ENCODE measurements at places on chromosomes 2 and 18.
A peak's percentile ranks its signal among the peaks of the same experiment; 100 is the strongest.

DNA sequence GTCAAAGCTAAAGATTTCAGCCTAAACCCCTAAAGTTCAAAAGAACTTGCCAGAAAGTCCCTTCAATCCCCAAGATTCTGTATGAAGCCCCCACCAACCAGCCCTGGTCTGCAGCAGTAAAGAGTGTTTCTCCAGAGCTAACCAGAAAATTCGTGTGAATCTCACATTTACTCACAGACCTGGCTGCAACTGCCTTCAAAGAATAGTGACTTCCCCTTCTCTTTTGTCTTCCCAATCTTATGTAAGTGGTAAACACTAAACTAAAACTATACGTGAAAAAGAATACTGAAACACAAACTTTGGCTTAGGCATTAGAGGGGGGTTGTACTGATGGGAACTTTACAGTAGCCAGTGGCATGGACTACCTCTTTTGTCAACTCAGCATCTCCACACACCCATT is 50.6 kb upstream of the SETBP1 start:
- no peak for DNase-seq

- no peak for DNase-seq
Measured at GRCh38 chr2:241204010-241204384, 15.5 kb downstream of the ANO7 start.

DNA sequence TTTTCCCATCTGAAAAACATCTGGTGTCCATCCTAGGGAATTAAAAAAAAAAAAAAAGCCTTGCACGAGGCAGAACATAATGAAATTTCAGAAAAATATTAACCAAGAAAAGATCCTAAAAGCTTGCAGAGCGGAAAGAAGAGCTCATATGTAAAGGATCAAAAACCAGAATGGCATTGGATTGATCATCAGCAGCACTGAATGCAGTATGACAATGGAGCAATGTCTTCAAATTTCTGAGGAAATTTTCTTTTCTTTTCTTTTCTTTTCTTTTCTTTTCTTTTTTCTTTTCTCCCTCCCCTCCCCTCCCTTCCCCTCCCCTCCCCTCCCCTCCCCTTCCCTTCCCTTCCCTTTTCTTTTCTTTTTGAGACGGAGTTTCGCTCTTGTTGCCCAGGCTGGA is 21.3 kb upstream of the FAM117B start:
- DNase-seq: no peak

DNA sequence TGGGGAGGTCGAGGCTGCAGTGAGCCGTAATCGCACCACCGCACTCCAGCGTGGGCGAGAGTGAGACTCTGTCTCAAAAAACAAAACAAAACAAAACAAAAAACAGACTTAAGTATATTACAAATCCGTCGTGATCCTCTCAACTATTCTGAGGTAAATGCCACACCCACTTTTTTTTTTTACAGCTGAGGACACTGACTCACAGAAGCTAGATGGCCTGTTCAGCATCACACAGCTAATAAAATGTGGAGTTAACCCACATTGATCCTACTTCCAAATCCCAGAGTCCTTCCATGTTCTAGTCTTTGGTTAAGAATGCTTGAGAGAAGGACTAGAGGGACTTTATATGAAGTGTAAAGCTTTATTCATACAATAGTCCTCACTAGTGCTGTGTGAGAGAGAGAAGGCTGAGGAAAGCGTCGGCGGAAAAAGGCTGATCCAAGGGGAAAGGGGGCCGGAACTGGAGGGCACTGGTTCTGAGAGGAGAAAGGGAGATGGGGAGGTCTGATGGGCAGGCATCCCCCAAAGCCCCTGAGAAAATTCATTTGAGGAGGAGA is 627 bp downstream of the RNF25 start:
- peak; percentile 22 for DNase-seq

- no peak for DNase-seq
Measured at GRCh38 chr2:240296476-240297255, 138.8 kb upstream of the GPC1 start.

Data from NCI-H1092 treated with DMSO at 0.1 percent for 48 hours (cell line).